ENCODE measurements at places on chromosomes 6 and 20.
A peak's percentile ranks its signal among the peaks of the same experiment; 100 is the strongest.

- no peak for DNase-seq
Measured at GRCh38 chr6:159212028-159212427, 42.8 kb downstream of the FNDC1 start.

- DNase-seq = no peak
Measured at GRCh38 chr6:4929097-4929718, 74.6 kb downstream of the RPP40 start.

GRCh38 chr6:121441477-121441876, 6.0 kb downstream of the GJA1 start:
- DNase-seq = no peak

DNA sequence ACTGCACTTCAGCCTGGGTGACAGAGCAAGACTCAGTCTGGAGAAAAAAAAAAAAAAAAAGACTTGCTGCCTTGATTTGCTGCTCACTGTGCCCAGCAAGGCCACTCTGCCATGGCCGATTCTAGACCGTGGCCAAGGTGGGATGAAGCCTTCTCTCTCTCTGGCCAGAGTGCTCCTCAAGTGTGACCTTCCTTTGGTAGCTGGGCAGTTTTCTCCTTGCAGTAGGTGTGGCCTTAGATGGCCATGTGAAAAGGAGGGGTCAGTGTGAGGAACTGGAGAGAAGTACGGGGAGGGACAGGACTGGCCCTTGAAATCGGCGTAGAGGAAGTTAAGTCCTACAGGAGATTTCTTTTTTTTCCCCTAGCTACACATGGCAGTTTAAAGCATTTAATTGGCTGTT, 272.0 kb downstream of the ARID1B start:
- no peak for DNase-seq

DNA sequence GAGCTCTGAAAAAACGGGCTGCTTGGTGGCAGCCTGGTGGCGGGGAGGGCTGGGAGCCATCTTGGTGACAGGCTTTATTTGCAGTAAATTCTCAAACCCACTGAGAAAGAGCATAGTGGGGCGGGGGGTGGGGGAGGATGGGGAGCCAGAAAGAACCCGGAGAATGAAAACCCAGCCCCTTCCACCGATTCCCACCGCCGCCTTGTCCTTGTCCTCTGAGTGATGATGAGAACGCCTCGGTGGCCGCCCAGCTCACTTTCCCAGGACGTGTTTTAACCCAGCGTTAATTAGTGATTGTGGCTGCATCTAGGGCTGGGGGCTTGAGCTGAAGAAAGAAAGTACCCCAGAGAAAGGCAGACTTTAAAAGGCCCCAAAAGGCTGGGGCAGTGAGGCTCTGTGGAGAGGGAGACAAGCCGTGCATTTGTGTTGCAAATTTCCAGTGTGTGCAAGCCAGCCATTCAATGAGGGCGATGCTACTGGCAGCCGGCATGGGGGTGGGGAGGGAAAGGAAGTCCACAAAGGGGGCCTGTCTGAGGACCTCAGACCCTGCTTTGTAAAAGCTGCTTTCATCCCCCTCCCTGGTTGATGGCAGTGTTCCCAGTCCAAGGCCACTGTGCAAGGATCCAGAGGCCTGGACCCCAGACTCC, 6.2 kb upstream of the GHRH start:
- DNase-seq = no peak

- DNase-seq = no peak
Measured at GRCh38 chr6:118171852-118172251, 264.8 kb downstream of the SLC35F1 start.

GRCh38 chr6:81806793-81807565, 54.5 kb upstream of the TENT5A start:
- DNase-seq = no peak

- DNase-seq = no peak
Measured at GRCh38 chr6:47031656-47032055, 10.5 kb downstream of the ADGRF1 start.

- no peak for DNase-seq
Measured at GRCh38 chr6:13038315-13038714, 290.0 kb downstream of the TBC1D7 start.

DNA sequence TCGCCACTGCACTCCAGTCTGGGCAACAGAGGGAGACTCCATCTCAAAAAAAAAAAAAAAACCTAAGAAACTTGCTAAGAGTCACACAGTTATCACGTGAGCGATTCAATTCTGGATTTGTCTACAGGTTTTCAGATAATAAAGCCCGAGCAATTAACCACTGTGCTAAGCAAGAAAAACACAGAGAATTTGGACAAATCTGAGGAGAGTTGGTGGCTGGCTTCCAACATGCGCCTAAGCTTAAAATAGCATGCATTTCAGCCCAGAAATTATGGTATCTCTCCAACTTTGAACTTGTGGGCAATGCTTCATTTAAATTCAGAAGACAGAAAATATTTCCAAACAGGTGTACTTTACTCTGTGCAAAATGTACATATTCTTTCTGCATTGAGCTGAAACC, 232.9 kb downstream of the TSHZ2 start:
- no peak for DNase-seq

DNA sequence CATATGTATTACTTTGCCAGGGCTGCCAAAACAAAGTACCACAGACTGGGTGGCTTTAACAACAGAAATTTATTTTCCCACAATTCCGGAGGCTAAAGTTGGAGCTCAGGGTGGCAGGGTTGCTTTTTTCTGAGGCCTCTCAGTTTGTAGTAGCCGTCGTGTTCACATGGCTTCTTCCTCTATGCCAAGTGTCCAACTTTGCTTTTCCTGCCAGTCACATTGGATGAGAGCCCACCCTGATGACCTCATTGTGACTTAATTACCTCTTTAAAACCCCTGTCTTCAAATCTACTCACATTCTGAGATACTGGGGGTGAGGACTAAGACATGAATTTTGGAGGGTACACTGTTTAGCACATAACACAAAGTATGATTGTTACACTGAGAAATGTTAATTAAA, 9.9 kb upstream of the ECT2L start:
- no peak for DNase-seq

GRCh38 chr6:144741659-144742058, 456.5 kb downstream of the UTRN start:
- DNase-seq = no peak

GRCh38 chr6:87702589-87702945, 534 bp upstream of the AKIRIN2 start:
- DNase-seq = no peak

- DNase-seq = no peak
Measured at GRCh38 chr20:34871320-34871926, 1.2 kb downstream of the GGT7 start.

DNA sequence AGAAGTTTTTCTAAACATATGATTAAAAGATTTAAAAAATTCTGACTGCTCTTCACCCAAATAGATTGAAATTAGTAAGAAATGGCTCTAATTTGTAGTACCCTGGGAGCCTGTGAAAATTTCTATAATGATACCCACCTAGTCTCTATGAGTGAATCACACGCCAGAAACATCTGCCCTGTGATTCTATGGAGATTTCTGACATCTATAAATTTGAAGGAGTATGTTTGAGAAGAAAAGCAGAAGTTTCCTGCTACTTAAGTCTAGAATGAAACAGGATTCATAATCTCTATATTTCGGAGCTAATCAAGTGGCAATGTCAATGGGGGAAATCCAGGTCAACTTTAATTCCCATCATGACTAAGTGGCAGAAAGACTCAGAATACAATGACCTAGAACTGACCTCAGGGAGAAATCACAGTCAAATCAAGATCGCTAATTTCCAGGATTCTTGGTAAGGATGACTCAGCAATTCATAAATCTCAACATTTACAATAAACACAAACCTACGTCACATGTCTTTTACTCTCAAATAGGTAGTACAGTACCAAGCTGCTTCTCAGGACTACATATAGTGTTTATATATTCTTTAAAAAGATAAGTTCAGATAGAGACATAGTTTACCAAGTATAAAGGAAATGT, 186.2 kb upstream of the TNFAIP3 start:
- no peak for DNase-seq

DNA sequence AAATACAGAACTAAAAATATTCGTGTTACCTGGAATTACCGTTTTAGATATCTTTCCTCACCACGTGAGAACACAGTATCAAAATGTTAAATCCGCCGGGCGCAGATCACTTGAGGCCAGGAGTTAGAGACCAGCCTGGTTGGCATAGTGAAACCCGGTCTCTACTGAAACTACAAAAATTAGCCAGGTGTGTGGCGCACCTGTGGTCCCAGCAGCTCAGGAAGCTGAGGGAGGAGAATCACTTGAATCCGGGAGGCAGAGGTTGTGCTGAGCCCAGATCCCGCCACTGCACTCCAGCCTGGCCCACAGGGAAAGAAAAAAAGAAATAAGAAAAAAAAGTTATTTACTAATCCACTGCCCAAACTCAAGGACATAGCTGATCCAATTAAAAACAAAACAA, 4.8 kb upstream of the DDX43 start:
- no peak for DNase-seq

- DNase-seq = no peak
Measured at GRCh38 chr6:126764104-126764503, 354.4 kb upstream of the RSPO3 start.

GRCh38 chr20:33668466-33669155, 1.9 kb downstream of the ACTL10 start:
- no peak for DNase-seq

DNA sequence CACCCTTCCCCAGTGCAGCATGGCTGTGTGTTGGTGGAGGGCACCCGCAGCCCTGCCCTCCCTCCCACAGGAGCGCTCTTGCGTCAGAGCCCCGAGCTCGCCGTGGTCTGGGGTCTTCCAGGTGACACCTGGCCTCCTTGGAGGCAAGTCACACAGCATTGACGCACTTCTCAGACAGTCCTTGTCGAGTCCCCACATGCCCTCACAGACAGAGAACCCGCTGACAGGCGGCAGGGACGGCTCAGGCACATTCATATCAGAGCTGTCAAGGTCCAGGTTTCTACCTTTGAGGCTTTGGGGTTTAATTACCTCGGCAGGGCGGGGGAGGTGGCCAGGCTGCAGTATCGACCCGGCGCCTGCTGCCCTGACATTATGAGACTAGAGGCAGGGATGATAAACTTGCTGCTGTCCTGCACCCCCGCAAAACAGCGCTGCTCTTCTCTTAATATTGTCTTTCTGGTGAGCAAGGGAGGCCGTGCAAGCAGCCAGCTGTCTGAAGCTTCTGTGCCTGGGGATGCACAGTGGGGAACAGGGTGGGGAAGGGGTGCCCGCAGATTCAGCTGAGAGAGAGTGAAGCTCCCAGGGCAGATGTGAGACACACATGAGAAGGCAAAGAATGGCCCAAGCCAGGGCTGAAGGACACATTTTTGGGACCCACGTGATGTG, 4.7 kb downstream of the NPEPL1 start:
- no peak for DNase-seq

GRCh38 chr6:120274547-120274946, 925.0 kb upstream of the MAN1A1 start:
- no peak for DNase-seq

GRCh38 chr6:53582963-53583362, 38.1 kb upstream of the GCLC start:
- no peak for DNase-seq

GRCh38 chr6:16329233-16329632, 90.8 kb downstream of the GMPR start:
- DNase-seq = no peak

DNA sequence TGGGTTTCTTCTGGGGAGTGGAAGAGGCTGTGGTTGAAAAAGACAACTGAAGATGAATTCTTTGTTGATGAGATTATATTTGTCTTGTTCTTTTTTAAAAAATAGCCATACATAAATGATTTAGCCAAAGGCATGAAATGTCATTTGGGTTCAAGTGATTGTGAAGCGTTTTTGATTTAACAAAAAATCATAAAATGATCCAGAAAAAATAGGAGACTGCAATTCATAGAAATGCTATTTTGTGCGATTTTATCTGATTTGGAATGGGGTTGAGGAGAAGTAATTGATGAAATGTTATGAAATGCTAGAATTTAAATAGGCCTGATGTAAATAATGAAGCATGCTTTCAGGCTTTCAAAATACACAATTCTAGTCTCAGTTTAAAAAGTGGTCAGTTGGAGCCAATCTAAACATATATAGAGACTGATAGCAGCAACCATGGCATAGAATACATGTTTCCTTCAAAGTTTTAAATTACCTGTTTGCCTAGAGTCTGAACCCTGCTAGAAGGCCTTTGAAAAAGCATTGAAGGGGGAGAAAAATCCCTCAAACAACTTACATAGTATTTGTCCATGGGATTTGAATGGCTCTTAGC, 21.8 kb downstream of the PFDN4 start:
- DNase-seq = no peak

DNA sequence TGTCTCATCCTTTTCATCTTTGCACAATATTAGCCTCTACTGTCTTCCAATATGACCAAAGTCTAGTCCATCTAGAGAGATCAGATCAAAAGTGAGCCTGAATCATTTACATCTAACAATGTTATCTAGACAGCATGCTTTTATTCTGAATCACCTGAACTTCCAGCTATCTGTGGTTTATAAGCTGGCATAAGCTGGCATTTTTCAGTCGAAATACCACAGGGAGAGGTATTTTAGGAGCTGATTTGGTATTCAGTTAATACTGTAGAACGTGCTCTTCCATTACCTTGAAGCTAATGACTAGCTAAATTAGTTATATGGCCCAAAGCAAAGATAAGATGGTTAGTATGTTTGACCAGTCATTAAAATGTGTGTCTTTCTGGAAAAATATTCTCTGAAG, 188.3 kb upstream of the AGPAT4 start:
- DNase-seq = no peak

- no peak for DNase-seq
Measured at GRCh38 chr20:13865791-13866351, 81.0 kb downstream of the NDUFAF5 start.

GRCh38 chr20:15440049-15440820, 1102.8 kb upstream of the FLRT3 start:
- no peak for DNase-seq

GRCh38 chr6:133286765-133287164, 45.6 kb downstream of the EYA4 start:
- peak; percentile 28 for DNase-seq

DNA sequence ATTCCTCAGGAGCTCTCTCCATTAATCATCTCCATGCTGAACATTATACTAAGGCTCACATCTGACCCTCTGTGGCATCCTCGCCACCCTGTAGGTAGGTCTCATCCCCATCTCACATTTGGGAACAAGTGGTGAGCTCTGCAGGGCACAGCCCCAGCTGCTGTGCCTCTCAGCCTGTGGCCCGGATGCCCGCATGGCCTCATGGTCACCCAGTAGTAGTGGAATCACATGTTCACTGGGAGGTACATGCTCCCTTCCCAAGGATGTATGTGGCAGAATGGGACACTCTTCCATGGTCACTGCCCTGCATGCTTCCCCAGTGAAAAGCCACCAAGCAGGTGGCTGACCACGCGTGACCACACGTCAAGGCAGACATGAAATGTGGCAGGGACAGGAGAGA, 26.3 kb upstream of the APMAP start:
- no peak for DNase-seq

GRCh38 chr20:35956616-35957015, 2.3 kb upstream of the SCAND1 start:
- DNase-seq = no peak
